ENCODE measurements at places on chromosomes 1 and 21. TPM values are rescaled to one million over a fixed set of nuclear protein-coding genes. Genes with fewer than 3 reads are reported as not detected.

GPR157 gene
- 5.2 TPM for total RNA-seq

TMOD4 gene
- not detected for total RNA-seq

S100A6 gene
- total RNA-seq: 3,480 TPM

CELSR2 gene
- total RNA-seq: 5.5 TPM

BRINP2 gene
- 0.15 TPM for total RNA-seq

PLA2G2C gene
- not detected for total RNA-seq

OPTC gene
- total RNA-seq: not detected

EFNA3 gene
- 9.8 TPM for total RNA-seq

SLC1A7 gene
- not detected for total RNA-seq
